HS-27A (cell line): ENCODE measurements at places on chromosomes 3 and 15.

- no peak for DNase-seq
Observed at GRCh38 chr15:77031376-77032050, 36.6 kb downstream of the PSTPIP1 start.

- no peak for DNase-seq
Observed at GRCh38 chr15:39167164-39168058, 413.5 kb upstream of the THBS1 start.

GRCh38 chr3:74413547-74414241 lies 200.8 kb downstream of the CNTN3 start:
- no peak for DNase-seq

DNA sequence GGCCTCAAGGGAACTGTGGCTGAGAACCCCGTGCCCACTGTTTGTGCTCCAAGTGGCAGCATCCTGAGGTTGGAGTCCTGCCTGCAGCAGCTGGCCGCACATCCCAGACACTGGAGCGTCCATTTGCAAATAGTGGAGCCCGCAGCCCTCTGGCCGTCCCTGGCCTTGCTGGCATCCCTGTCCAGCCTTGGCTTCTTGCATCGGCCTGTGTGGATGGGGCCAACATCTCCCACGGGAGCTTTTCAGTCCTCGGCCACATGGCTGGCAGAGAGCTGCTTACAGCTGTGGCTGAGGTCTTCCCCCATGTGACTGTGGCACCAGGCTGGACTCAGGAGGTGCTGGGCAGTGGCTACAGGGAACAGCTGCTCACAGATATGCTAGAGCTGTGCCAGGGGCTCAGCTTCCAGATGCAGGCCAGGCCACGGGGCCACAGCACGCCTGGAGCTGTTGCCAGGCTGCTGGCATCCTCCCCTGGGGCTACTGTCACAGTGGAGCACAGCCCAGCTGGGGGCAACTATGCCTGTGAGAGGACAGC lies 71.2 kb downstream of the FAM43A start:
- no peak for DNase-seq

DNA sequence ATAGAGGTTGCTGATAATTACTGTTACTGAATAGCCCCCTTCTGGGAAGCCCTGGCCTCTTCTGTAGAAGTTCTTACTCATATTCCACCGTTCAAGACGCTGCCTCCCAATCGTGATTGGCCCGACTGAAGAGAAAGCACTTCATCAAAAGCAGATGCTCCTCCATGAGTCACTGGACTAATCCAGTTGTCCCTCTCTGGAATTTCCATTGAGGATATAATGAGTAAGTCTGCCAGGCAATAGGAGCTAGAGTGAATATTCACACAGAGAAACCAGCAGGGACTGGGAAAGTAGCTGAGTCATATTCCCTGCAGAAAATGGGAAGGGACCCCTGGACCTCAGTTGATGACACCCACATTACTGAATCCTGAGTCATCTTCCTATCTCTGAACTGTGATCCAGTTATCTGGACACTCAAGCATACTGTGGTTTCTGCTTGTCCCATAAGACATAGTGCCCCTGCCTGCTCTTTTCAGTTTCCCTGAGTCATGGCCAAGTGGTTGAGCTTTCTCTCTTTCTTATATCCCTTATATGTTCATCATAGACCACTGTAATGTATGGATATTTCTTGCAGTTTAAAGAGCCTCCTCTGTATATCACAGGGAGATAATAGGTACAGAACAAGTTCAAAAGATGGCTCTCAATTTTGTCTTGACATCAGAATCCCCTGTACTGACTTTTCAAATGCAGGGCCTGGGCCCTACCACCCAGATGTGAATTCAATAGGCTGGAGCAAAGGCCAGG lies 151.2 kb upstream of the CDIN1 start:
- peak; percentile 98 for DNase-seq
